Activated gamma-delta T cell treated with Interleukin-2 at 50 U/mL for 16 hours (primary cell): ENCODE measurements at places on chromosomes 6 and 20.

- no peak for DNase-seq
Measured at GRCh38 chr6:129393654-129394053, 316.3 kb downstream of the ARHGAP18 start.

GRCh38 chr6:43990275-43990626, 137.0 kb downstream of the MRPL14 start:
- no peak for DNase-seq

DNA sequence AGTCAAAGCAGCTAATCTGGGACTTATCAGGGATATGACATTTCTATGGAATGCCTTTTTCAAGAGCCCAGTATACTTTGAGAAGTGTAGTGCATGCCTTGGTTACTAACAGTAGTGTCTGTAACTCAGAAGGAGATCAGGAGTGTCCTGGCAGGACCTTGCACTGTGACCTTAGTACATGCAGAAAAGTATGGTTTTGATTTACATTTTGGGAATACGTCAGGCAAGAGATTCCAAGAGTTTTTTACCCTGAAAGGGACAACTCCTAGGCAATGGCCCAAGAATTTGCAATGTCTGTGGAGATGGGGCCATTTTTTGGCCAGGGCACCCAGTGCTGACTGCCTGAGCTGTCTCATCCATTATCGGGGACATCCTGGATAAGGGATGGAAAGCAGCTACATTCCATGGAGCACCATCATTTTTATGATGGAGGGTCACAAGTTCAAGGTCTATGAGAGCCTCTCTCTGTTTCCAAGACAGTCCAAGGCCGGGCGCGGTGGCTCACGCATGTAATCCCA, 80.2 kb downstream of the FAM50B start:
- no peak for DNase-seq

GRCh38 chr6:12648171-12648570, 68.4 kb upstream of the PHACTR1 start:
- no peak for DNase-seq

DNA sequence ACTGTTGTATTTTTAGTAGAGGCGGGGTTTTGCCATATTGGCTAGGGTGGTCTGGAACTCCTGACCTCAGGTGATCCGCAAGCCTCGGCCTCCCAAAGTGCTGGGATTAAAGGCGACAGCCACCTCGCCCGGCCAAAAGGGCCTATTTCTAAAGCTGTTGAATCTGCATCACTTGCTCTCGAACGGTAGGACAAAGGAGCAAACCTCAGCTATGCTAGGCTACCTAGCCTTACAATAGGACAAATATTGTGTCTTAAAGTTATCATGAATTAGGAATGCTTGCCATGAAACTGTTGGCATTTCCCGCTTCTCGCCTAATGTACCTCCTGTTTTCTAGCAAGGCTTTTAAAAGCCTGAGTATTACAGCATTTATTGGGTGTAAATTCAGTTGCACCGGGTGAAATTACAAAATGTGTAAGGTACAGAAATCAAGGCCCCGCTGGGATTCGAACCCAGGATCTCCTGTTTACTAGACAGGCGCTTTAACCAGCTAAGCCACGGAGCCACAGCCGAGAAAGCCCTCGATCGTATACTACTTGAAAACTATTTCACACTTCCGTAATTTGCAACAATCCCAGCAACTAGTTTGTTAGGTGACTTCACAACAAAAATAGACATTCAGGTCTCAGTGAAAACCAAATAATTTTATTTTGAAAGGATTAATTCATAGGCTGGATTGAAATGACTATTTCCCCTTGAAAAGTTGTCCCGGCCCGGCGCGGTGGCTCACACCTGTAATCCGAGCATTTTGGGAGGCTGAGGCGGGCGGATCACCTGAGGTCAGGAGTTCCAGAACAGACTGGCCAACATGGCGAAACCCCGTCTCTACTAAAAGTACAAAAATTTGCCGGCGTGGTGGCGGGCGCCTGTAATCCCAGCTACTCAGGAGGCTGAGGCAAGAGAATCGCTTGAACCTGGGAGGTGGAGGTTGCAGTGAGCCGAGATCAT, 211.6 kb upstream of the ZNF184 start:
- no peak for DNase-seq

GRCh38 chr6:34035161-34035560, 110.7 kb downstream of the GRM4 start:
- no peak for DNase-seq

- DNase-seq, result no peak
Measured at GRCh38 chr6:170346649-170347048, 40.1 kb downstream of the FAM120B start.

GRCh38 chr6:50840112-50840810, 21.6 kb downstream of the TFAP2B start:
- no peak for DNase-seq

DNA sequence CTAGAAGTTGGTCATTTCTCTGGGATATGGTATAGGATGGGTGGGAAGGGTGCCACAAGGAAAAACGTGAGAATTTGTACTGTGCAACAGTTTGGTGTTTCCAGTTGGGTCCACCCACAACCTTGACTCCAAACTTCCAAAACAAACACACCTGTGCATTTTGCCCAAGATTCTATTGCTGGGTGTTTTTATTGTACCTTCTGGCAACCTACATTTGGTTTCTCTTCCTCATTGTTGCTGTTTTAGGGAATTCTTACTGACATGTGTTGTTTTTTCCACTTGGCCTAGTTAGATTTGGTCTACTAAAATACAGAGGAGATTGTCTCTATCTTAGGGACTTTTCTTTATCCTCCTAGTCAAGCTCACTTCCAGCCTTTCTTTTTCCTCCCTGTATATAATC, 16.7 kb downstream of the TULP4 start:
- no peak for DNase-seq

DNA sequence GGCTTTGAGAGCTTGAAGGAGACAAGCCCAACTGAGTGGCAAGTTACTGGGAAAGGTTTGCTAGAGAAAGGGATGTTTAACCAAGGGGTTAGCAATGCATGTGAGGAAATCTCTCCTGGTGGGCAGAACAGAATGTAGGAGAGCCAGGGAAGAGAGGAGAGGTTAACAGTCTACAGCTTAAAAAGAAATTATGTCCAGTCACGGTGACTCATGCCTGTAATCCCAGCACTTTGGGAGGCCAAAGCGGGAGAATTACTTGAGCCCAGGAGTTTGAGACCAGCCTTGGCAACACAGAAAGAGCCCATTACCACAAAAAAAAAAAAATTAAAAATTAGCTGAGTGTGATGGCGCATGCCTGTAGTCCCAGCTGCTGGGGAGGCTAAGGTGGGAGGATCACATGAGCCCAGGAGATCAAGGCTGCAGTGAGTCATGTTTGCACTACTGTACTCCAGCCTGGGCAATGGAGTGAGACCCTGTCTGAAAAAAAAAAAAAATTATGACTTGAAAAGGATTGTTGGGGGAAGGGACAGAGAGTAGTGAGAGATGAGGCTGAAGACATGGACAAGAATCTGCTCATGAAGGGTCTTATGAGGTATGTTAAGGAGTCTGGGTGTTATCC, 264.9 kb downstream of the TBC1D7 start:
- DNase-seq, result no peak

- DNase-seq, result no peak
Measured at GRCh38 chr6:27962506-27962905, 5.5 kb downstream of the OR2B6 start.

DNA sequence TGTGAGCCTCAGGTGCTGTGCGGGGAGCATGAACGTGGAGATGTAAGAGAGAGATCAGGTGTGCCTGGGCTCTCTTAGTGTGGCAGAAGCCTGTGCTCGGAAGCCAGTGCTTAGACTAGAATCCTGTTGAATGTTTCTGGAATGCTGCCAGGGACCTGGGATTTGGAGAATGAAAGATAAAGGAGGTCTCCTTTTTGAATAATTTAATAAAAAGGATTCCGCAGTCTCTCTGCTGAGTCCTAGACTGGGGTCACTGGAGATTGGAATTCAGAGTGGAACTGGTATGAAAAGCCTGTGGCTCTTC, 18.8 kb upstream of the EFCAB8 start:
- no peak for DNase-seq

GRCh38 chr6:29451471-29452193, 5.2 kb downstream of the OR11A1 start:
- DNase-seq, result no peak

DNA sequence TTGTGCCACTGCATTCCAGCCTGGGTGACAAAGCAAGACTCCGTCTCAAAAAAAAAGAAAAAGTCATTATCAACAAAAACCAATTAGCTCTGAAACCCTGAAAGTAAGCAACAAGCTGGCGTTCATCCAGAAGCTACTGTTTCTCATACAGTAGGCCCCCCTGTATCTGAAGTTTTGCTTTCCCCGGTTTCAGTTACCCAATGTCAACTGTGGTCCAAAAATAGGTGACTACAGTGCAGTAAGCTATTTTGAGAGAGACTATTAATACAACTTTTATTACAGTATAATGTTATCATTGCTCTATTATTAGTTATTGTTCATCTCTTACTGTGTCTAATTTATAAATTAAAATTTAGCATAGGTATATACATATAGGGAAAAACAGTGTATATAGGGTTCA, 135.1 kb downstream of the KIF16B start:
- DNase-seq, result no peak
